ENCODE measurements at places on chromosomes 4 and X.

DNA sequence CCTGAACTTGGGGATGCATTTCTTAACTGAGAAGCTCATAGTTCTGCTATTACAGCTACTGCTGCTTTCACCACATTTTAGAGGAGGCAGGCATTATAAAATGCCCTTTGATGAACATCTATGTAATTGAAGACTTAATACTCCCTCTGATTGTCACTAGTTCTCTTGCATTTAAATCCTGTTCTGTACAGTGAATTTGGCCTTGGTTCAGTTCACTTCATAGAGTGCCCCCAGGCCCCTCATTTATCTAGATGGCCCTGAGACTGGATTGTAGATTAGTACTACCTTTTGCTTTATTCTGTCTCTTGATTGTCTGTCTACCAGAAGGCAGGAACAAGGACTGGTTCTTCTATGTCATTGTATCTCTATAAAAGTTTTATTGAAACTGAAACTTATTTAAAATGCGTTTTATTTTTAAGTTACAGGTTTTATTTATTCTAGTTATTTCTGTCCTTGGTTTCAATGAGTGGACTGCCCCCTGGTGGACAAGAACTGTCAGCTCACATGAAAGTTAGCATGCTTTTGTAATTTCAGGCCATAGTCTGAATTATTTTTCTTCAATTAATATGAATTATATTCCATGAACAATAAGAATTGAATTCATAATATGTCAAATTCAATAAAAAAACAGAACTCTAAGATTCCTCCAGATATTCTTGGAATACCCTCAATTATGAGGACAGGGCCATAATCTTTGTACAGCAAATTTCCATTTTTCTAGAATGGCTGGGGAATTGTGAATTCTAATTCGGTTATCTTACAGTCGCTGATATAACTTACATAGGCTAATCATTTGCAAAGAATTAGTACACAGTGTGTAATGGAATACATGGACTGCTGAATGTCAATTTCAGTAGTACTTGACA, 47.2 kb upstream of the TMEM33 start:
- DNase-seq, result no peak

DNA sequence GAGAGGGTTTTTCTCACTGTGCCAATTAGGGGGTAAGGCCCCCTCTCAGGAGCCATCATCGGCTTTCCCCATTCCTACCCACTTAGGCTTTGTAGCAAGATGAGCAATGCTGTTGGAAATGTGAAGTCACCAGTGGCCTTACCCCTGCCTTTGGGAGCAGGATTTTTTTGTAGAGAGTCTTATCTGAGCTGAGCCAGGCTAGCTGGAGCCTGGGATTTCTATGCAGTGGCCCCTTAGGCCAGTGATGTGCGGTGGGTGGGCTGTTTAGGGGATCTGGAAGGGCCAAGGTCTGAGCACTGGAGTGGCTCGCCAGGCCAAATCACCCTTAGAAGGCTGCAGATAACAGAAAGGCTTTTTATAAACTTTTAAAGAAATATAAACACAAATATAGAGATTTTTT, 4.2 kb downstream of the CXorf65 start:
- DNase-seq, result no peak

- DNase-seq, result no peak
Observed at GRCh38 chr4:8221476-8221875, 22.4 kb downstream of the SH3TC1 start.

- no peak for DNase-seq
Observed at GRCh38 chrX:29762006-29762405, 453.4 kb upstream of the MAGEB2 start.

- no peak for DNase-seq
Observed at GRCh38 chr4:105092768-105093167, 53.9 kb upstream of the TET2 start.

DNA sequence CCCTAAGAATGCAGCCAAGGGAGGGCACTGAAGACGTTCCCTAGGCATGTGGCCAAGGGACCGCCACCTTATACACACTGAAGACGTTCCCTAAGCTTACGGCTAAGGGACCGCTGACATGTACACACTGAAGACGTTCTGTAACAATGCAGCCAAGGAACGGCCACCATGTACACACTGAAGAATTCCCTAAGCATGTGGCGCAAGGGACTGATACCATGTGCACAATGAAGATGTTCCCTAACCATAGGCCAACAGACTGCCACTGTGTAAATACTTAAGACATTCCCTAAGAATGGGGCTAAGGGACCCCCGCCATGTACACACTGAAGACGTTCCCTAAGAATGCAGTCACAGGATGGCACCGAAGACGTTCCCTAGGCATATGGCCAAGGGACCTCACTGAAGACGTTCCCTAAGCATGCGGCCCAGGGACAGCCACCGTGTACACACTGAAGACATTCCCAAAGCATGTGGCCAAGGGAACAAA, 36.1 kb downstream of the DHRSX start:
- no peak for DNase-seq

- DNase-seq, result no peak
Observed at GRCh38 chr4:45502471-45502870, 621.4 kb downstream of the GABRG1 start.

DNA sequence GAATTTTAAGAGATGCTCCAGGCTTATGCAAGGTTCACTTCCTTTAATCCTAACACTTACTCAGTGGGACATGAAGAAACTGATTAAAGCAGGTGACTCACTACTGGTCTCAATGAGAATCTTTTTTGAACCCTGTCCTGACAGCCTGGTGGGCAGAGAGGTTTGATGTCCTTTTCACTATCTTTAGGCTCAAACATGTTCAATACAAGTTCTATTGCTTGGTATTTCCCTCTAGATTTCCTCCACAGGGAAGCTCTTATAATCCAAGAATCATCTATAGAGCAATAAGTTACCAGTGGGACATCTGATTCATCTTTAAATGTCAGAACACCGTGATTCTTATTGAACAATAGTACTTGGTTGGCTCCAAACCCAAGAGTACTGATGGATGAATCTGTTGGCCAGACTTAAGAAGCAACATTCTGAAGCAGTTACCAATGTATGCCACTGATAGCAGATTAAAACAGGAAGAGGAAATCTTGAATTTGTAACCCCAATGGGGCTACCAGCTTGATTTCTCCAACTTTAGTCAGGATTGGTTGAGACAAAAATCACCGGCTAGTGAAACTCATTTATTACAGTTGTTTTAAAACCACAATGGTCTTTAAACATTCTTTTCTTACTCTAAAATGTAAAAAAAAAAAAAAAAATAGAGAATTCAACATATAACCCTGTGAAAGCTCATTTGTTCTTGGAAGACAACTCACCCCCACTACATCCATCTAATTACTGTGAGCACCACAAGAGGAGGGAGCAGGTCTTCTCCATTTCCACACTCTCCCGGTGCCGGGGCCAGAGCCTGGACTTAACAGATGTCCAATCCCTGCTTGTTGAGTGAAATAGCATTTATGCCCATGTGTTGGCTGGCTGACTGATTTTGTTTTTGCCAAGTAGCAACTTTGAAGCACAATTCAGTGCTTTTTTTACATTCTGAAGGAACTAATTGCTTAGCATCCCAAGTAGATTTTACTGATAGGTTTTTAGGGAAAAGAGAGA, 43.3 kb downstream of the FGFBP1 start:
- no peak for DNase-seq

- no peak for DNase-seq
Observed at GRCh38 chr4:87974856-87975462, 555 bp upstream of the SPP1 start.

DNA sequence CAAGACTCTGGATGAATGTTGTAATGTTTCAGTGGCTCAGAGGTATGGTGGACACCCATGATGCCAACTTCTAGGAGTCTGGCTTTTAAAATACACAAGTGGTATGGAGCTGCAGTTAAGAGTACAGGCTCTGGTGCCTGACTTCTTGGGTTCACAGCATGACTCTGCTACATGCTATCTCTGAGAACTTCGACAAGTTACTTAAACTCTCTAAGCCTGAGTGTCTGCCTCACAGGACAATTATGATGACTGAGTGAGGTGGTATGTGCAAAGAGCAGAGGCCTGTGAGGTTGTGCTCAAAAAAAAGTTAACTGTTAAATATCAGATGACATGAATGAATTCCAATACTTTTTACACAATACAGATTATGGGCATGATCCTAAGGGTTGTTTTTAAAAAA, 90.9 kb upstream of the SRD5A3 start:
- DNase-seq, result no peak

DNA sequence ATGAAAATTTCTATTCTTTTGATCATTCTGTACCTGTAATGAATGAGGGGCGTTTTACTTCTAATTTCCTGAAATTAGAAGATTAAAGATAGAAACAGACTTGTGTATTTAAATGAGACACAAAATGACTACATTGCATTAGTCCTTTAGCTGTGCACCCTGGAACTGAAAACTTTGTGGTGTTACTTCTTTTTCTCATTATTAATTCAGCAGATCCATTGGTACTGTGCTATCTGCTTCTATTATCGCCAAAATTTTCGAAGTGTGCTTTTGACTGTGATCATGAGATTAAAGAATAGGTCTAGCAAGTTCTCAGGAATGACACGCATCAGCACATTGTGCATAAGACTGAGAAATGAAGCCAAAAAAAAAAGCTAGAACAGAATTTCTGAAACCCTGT, 1938.9 kb upstream of the TENM3 start:
- no peak for DNase-seq

- no peak for DNase-seq
Observed at GRCh38 chr4:5757091-5757490, 46.1 kb downstream of the EVC start.

- no peak for DNase-seq
Observed at GRCh38 chr4:53646795-53647194, 55.5 kb upstream of the LNX1 start.

DNA sequence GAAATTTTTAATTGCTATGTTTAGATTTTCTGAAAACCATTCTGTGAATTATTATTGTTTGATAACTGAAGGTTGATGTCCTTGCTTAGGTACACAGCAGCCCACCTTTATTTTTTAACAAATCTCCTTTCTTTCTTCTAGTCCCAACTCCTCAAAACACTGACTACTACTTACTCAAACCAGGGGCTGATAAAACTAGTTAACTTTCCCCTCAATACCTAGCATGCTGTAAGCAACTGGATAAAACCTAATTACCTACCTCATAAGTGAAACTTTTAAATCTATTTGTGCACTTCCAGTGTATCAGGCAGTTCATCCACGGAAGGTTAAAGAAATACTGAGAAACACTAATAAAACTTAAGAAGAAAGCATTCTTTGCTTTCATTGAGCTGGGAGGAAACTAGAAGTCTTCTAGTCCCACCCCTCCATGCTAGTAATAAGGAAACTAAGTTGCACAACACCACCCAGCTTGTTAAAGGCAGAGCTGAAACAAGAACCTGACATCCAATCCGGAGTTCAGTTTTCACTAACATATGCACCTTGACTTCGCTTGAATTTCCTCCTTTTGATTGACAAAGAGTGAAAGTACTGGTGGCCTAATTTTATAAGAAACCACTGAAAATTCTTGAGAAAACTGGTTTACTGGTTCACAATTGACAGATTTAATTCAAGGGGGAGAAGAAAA, 180.2 kb upstream of the TET2 start:
- peak; percentile 34 for DNase-seq

DNA sequence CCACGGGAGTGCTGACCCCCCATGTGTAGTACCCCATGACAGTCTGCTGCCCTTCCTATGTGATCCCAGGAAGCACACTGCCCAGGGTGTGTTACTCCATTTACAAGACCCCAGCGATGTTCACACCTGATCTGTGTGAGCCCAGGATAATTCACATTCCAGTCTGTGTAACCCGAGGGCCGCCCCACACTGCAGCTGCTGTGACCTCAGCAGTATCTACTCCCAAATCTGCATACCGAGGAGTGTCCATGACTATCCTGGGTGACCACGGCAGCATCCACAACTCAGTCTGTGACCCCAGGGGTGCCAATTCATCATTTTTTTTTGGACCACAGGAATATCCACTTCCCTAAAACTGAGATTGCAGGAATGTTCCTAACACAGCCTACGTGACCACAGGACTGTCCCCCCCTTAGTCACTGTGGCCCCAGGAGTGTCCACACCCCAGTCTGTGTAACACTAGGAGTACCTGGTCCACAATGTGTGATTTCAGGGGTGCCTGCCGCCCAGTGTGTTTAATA, 7.8 kb upstream of the GLOD5 start:
- no peak for DNase-seq

GRCh38 chr4:88964450-88964849, 92.5 kb downstream of the FAM13A start:
- no peak for DNase-seq

- DNase-seq, result no peak
Observed at GRCh38 chr4:185710487-185710995, 101.5 kb downstream of the SORBS2 start.

DNA sequence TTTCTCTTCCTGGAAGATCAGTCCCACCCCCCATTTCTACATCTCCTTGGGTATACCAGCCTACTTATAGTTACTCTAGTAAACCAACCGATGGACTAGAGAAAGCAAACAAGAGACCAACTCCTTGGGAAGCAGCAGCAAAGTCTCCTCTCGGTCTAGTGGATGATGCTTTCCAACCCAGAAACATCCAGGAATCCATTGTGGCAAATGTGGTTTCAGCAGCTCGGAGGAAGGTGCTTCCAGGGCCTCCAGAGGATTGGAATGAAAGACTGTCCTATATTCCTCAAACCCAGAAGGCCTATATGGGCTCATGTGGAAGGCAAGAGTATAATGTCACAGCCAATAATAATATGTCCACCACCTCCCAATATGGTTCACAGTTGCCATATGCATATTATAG, 78.2 kb upstream of the MYOZ2 start:
- DNase-seq, result no peak

DNA sequence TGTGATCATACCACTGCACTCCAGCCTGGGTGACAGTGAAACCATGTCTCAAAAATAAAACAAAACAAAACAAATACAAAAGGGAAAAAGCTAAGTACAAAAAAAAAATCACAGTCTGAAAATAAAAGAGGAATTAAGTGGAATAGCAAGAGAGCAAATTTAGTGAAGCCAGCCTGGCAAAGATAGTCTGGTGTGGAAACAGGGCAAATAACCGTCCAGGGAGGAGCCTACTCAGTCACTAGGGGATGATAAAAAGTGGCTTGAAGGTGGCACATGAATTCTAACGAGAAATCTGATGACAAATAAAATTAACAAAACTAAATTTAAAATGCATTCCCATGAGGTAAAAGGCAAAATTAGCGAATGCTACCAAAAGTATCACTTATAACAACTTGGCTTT, 8.2 kb downstream of the PDGFC start:
- DNase-seq, result no peak

DNA sequence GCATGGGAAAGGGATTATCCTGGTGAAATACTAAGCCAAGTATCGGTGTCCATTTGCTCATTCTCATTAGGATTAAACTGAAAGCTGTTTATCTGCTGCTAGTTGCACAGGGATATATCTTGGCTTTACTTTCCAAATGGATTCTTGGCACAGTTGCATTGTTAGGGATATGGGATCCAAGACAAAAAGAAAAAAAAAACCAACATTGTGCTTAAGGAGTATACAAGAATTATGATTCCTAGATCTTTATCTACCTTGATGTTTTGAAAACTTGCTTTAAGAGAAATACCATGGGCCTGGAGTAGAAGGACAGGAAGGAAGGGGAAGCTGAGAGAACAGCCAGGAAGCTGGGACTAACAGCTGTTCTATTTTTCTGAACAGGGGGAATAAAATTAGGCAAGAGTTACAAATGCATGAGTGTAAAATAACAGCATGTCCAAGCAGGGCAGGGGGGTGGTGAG, 107.6 kb downstream of the ATXN3L start:
- DNase-seq, result no peak
